Stimulated activated naive CD4-positive, alpha-beta T cell treated with Interleukin-2 at 50 U/mL for 16 hours (primary cell): ENCODE measurements at places on chromosomes 1 and 21.

DNA sequence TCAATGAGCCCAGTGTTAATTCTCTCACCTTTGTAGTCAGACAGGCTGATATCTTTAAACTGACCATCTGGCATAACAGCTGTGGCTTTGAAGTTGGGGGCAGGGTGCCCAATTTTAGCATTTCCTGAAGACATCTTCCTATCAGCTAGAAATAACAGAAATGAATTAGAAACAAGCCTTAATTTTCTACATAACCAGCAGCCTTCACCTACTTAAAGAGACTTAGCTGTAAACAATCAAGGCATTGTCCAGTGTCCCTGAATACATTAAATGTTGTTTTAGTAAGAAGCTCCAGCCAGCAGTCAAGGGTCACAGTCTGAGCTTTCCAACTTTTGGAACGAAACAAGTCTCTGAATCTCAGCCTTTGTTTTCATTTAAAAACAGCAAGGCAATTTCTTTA is 2.8 kb downstream of the PRDX1 start:
- DNase-seq, result no peak

DNA sequence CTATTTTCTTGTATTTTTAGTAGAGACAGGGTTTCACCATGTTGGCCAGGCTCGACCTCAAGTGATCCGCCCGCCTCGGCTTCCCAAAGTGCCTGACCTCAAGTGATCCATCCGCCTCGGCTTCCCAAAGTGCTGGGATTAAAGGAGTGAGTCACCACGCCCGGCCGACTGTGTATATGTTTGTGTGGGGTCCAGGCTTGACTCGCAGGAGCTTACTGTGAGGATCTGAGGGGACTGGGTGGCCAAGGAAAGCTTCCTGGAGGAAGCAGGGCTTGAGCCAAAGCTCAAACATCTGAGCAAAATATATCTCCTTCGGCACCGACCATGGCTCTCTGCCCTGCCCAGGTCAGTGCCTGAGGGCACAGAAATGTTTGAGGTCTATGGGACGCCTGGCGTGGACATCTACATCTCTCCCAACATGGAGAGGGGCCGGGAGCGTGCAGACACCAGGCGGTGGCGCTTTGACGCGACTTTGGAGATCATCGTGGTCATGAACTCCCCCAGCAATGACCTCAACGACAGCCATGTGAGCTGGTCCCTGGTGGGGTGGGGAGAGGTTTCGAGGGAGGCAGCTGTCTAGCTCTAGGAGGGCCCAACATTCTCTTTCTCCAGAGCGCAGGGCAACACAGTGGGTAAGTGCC is 10.5 kb downstream of the PADI3 start:
- DNase-seq, result no peak

DNA sequence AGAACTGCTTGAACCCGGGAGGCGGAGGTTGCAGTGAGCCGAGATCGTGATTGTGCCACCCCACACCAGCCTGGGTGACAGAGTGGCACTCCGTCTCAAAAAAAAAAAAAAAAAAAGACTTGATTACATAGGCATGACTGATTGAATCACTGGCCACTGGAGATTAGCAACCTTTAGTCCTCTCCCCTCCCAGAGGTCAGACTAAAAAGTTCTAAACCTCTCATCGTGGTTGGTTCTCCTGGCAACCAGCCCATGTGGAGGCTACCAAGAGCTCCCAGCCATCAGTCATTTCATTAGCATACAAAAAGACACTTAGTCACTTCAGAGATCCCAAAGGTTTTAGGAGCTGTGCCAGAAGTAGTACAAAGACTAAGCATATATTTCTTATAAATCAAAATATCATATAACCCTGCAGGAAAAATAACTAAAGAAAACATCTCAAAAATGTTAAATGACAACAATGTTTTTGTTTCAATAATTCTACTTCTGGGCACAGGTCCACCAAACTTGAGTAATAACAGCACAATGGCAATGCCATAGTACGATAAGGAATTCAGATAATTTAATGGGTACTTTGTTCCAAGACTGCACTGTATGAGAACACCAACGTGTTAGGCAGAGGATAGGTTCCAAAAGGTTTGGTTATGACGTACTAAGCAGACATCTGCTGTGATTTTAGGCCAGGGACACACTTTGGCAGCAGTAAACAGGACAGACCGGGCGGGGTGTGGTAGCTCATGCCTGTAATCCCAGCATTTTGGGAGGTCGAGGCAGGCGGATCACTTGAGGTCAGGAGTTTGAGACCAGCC is 18.1 kb downstream of the USP48 start:
- DNase-seq, result peak; percentile 5

GRCh38 chr1:50084389-50084788 is 24.3 kb upstream of the ELAVL4 start:
- no peak for DNase-seq

DNA sequence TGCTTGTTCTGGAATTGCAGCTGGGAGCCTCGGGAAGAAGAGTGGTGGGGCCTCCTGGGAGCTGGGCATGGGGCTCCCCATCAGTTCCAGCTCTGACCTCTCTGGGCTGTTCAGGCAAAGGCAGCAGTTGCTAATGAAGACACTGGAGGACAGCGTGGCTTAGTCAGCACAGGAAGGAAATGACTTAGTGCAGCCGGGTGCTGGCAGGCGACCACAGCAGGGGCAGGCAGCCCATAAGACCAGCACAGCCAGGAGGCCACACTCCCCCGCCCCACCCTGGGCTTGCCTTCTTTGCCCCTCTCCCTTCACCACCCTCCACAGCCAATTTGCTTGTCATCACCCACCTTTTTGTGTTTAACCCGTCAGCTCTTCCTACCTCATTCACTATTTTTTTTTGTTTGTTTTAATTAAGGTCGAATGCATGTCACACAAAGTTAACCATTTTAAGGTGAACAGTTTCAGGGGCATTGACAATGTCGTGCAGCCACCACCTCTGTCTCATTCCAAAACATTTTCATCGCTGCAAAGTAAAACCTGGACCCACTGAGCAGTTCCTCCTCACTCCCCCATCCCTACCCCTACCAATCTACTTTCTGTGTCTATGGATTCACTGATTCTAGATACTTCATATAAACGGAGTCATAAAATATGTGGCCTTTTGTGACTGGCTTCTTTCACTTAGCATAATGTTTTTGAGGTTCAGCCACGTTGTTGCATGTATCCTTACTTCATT is 10.9 kb downstream of the OLIG2 start:
- no peak for DNase-seq

- DNase-seq, result no peak
These were observed 405.1 kb downstream of the VAV3 start for GRCh38 chr1:107559881-107560280.

DNA sequence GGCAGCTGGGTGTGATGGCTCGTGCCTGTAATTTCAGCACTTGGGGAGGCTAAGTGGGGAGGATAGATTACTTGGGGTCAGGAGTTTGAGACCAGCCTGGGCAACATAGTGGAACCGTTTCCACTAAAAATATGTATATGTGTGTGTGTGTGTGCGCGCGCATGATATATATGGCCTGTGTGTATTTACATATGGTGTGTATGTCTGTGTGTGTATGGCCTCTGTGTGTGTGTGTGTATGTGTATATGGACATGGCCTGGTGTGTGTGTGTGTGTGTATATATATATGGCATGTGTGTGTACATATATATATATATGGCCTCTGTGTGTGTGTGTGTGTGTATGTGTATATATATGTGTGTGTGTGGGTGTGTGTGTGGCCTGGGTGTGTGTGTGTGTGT is 16.0 kb upstream of the SLC2A7 start:
- no peak for DNase-seq

- DNase-seq, result no peak
These were observed 31.6 kb downstream of the CDC14A start for GRCh38 chr1:100383743-100384405.

- no peak for DNase-seq
These were observed 6.7 kb downstream of the ROR1 start for GRCh38 chr1:63780565-63780964.

DNA sequence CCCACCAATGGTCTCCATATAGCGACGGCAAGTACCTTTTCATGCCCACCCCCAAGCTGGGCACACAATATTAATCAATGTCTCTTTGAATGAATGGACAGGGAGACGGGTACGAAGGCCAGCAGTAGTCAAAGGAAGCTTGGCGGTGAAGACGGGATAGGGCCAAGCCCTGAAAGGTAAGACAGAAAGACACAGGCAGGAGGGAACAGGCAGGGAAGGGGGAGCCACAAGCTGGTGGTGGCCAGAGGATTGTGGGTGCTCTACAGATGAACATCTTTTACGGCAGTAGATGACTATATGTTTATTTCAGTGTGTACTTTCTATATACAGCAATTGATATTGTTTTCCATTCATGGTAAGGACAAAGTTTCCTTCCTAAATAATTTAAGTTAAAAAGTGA is 16.3 kb downstream of the CAPZB start:
- no peak for DNase-seq

- no peak for DNase-seq
These were observed 47.2 kb downstream of the GNG12 start for GRCh38 chr1:67785847-67786753.

- DNase-seq, result no peak
These were observed 63.9 kb upstream of the BARHL2 start for GRCh38 chr1:90780981-90781380.

GRCh38 chr1:47993881-47994625 is 3.1 kb downstream of the TRABD2B start:
- DNase-seq, result no peak

DNA sequence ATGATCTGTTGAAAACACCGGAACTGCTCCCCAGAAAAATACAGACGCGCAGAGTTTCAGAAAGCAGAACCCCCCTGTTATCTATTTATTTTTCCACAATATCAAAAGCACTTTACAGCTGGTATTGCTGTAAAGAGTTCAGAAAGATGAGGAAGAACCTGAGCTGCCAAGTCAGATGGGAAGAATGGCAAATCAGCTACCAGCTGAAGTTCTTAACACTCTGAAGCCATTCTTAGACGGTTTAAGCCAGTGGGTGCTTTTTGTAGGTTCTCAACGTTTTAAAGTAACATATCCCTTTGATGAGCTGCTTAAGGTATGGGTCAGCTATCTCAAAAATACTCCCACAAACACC is 714 bp upstream of the AKIRIN1 start:
- no peak for DNase-seq

DNA sequence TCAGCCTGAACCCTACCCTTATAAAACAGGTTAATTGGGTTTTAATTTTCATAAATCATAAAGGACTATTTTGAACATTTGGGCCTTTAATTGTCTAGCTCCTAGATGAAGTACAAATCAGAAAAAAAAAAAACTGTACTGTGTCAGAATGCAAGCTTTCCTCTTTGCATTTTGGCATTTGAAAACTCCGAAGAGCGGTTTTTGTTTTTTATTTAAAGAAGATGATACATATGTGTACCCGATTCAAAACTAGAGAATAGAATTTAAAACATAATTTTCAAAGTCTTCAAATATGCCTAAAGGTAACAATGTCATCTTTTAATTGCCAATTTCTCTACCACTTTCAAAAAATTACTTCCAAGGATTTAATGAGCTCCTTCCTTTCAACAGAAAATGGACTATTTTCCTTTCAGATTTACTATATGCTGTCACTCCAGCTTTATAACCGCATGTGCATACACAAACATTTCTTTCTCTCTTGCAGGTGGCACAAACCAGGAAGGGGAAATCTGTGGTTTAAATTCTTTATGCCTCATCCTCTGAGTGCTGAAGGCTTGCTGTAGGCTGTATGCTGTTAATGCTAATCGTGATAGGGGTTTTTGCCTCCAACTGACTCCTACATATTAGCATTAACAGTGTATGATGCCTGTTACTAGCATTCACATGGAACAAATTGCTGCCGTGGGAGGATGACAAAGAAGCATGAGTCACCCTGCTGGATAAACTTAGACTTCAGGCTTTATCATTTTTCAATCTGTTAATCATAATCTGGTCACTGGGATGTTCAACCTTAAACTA is 33.7 kb downstream of the MRPL39 start:
- peak; percentile 72 for DNase-seq

DNA sequence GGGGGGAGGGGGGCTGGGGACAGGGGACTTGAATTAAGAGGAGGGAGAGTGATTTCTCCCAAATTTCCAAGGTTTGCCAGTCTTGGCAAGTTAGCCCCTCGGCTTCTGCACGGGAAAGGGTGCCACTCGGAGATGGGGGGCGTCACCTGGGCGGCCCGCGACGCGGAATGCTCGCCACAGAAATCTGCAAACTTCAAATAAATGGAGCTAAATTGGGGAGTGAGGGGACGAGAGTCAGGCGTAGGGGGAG is 885 bp upstream of the SSBP3 start:
- DNase-seq, result no peak

DNA sequence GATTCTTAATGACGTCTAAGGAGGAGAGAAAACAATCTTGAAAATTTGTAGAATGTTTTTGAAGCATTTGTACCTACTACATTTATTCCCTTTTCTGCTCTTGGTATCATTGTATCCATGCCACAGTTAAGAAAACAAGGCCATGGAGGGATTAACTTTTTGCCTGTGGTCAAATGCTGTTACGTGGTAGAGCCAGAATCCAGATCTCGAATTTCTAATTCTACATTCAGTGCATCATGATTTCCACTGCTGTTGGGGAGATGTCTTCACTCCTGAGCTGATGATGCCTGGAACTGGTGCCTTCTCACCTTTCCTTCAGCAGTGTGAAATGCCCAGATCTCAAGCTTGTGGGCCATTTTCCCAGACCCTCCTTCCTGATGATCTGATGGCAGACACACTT is 175.6 kb downstream of the HHAT start:
- DNase-seq, result no peak

GRCh38 chr1:26138974-26139558 is 19.8 kb upstream of the FAM110D start:
- DNase-seq, result no peak

GRCh38 chr21:29205009-29205408 is 74.6 kb downstream of the MAP3K7CL start:
- no peak for DNase-seq

DNA sequence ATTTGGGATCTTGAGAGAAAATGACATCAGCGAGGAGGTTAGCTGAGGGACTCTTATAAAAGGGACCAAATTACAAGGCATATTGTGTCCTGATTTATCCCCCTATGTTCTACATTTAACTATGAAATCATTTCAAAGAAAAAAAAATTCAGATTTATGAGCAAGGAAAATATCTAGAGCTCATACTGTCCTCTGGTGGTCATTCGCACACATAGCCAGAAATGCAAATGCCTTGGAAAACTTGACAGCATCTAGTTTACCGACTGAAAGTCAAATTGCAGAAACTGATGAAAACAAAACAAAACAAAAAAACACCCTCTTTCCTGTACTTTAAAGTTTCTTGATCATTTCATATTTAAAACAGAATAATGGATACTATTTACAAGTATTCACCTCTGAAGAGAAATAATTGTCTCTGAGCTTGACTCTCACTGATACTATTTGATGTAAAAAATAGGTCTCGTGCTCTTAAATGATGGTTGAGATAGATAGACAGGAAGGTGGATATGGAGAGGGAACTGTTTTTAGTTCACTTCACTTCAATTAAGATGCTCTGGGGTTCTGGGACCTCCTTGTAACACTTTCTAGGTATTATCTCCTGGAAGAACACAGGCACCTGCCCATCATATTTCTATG is 253.8 kb downstream of the PCP4 start:
- no peak for DNase-seq
